NCI-H2029 (cell line): ENCODE measurements at places on chromosomes 7 and 10.

- DNase-seq: no peak
Observed at GRCh38 chr7:111012149-111012548, 78.8 kb upstream of the LRRN3 start.

GRCh38 chr10:46319389-46319788 lies 32.6 kb downstream of the ANTXRL start:
- DNase-seq: no peak

DNA sequence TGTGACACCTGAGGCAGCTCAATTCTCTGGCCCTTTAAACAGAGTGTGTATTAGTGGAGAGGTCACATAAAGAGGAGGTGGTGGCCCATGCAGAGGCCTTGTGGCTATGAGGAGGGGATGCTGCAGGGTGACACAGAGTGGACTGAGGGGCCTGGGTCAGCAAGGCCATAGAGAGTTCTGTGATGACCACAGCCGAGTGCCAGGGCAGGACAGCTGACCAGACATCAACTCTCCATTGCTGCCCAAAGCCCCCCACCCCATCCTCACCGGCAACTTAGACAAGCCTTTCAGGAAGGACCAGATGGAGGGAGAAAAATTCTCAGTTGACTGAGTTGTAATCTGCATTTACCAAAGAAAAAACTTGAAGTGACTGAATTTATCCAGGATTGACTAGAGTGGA lies 378.1 kb downstream of the RPS24 start:
- DNase-seq: no peak

GRCh38 chr10:125218967-125219366 lies 58.6 kb upstream of the CTBP2 start:
- no peak for DNase-seq

- no peak for DNase-seq
Observed at GRCh38 chr10:20953120-20953519, 56.0 kb upstream of the NEBL start.

GRCh38 chr7:74412603-74413002 lies 41.1 kb upstream of the GTF2IRD1 start:
- DNase-seq: no peak

GRCh38 chr10:130761788-130762301 lies 549.7 kb downstream of the TCERG1L start:
- no peak for DNase-seq

- no peak for DNase-seq
Observed at GRCh38 chr10:59873896-59874295, 32.5 kb downstream of the CCDC6 start.

DNA sequence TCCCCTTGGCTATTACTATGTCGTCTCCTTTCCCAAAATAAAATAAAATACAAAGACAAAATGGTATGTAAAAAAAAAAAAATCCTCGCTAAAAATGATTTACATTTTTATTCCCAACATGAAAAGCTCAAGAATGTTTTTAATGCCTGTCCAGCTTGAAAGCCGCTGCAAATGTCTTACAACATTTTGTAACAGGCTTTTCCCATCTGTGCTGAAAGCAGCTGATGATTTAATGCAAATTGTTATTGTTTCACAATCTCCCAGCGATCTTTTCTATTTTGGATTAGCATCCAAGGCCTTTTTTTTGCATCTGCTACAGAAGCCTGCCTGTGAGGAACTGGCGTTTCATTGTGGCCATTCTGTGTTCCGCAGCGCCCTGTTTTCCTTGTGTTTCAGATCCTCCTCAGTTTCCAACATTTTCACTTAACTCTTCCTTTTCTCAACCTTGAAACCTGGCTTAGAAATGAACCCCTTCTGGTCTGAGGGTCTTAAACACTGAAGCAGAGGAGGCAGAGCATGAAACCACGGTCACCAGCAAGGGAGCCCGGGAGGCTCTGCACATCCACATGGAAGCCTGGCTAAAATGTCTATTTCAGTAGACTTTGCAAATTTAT lies 712.1 kb downstream of the PARD3 start:
- no peak for DNase-seq

GRCh38 chr10:99731306-99732032 lies 458 bp downstream of the COX15 start:
- DNase-seq: no peak

GRCh38 chr10:126160571-126160970 lies 227.7 kb downstream of the ADAM12 start:
- no peak for DNase-seq
